ENCODE measurements at places on chromosomes 1 and 21.
A peak's percentile ranks its signal among the peaks of the same experiment; 100 is the strongest.

DNA sequence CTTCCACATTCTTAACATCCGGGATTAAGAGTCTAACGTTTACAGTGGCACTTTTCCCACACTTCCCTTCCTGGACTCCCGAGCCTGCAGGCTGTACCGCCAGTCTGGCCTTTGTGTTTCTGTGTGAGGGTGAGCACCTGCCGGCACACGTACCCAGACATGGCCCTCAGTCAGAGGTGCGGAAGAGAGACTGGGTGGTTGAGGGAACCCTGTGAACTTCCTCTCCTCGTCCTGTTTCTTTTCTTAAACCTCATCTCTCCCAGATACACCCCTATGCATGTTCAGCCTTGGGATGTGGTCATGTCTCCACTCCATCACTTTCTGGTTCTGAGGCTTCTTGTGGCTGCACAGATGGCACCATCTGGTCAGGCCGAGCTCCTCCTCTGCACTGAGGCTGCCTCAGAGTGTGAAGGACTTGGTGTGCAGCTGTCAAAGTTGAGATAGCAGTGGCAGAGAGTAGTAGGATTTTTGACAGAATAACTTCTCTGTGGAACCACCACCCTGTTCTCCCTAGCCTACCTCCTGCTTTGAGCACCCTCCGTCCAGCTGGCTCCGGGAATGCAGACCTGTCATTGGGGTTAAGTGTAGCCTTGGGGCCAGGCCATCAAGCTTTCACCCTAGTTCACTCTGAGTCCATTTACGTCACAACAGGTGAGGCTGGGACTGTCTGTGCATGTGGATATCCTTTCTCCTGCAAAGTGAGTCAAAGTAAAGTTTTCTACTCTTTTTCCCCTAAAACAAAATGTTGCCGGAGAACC lies 31.4 kb downstream of the VASH2 start:
- DNase-seq = no peak

GRCh38 chr1:229012823-229013222 lies 258.1 kb upstream of the RAB4A start:
- no peak for DNase-seq

GRCh38 chr1:203407296-203407695 lies 56.4 kb upstream of the FMOD start:
- DNase-seq = no peak

DNA sequence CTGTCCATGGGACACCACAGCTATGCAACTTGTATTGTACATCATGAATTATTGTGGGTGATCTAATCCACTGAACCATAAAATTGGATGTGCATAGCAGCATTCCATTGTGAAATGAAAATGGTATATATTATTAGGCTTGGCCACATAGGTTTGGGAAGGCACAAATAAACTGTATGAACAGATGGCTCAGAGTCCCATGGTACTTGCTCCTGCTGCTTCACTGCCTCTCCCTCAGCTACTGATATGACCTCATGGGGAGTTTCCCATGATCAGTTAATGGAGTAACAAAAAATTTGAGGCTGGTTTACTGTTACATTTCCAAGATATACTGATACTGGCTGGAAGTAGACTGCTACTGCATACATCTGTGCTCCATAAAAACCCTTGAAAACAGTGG lies 152.7 kb upstream of the NEGR1 start:
- no peak for DNase-seq

- DNase-seq = no peak
Measured at GRCh38 chr1:33378976-33379375, 51.9 kb downstream of the PHC2 start.

DNA sequence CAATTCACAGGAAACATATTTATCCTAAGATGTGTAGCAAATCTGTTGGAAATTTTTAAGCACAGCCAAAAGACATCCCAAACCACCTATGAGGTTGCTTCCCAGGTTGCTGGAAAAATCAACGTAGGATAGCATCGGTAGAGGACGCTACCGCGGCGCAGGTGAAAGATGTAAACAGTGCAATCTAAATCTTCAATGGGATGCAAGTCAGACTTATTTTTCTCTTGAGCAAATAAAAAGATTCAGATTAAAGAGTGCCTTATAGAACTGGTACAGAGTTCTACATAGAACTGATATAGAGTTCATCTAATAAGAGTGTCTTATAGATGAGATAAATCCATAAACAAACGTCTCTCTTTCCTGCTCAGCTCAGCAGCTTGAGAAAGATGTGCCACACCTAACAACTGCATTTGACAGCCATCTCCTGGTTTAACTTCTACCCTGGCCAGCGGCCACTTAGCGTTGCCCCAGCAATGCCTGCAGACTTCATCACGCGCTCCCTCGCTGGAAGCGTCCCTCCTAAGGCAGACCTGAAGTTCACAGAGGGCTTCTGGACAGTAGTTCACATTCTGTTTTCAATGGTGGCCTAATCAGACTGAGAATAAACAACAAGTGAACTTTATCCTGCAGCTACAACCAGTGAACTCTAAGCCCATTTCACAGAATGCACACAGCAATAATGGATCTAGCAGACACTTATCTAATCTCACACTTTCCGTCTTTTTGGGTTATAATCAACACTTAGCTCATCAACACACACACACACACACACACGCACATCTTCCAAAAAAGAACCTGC lies 164.5 kb downstream of the TOMM20 start:
- DNase-seq = no peak

DNA sequence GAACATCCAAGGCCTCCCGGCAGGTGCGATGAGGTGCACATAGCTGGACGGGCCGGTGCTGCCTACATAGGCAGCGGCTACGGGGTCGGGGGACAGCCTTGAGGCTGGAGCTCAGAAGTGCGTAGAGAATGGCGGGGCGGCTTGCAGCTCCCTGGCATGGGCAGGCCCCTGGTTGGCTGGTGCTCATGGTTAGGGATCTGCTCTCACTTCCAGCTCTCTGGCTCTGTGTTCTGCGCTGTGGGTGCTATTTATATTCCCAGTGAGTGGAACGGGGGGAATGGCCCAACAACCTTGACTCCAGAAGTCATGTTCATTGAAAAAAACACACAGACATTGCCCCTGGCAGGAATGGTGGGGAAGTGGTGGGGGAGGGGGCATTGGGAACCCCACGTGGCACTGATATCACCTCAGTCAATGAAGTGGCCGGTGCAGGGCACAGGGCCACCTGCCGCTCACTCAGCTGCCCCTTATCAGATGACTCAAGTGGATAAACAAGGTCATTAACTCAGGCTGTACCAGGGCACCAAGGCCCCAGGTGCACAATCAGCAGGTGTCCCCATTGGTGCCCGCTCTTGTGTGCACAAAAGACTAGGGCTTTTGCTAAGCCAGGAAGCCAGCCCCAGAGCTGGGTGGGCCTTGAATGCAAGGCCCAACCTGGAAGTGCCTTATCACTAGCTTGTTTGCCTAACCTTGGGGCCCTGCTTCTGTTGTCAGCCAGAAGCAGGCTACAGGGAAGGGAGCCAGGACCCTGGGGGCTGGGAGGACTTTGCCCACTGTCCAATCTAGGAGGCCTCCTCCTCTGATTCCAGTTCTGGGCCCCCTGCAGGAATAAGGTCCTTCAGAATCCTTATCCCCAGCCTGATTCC lies at the start of gene NR0B2:
NR0B2 (minus strand) TSS at position 222 of the 866 bp plus-strand sequence; CDS start at position 187, 35 bp downstream.
- DNase-seq = no peak

DNA sequence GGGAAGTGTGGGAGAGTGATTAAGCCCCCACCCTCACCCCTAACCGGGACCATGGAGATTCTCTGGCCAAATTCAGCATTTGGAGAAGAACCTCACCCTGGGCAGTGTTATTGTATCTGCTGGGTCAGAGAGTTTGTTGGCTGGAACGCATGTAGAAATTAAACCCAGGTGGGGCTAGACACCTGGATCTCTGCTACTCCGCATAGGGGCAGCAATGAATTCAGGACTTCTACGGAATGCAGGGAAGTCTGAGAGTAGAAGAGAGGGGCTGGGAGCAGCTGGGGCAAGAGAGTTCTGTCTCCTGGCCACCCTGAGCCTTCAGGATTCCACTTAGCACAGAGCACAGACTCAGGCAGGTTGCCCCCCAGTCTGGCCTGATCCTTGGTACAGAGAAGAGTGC lies 3.6 kb upstream of the CRABP2 start:
- no peak for DNase-seq

GRCh38 chr21:17612565-17613241 lies at the start of gene BTG3:
BTG3 (minus strand) TSS chr21:17612901; CDS start chr21:17609144, 3,757 bp downstream.
- DNase-seq = peak; percentile 72

DNA sequence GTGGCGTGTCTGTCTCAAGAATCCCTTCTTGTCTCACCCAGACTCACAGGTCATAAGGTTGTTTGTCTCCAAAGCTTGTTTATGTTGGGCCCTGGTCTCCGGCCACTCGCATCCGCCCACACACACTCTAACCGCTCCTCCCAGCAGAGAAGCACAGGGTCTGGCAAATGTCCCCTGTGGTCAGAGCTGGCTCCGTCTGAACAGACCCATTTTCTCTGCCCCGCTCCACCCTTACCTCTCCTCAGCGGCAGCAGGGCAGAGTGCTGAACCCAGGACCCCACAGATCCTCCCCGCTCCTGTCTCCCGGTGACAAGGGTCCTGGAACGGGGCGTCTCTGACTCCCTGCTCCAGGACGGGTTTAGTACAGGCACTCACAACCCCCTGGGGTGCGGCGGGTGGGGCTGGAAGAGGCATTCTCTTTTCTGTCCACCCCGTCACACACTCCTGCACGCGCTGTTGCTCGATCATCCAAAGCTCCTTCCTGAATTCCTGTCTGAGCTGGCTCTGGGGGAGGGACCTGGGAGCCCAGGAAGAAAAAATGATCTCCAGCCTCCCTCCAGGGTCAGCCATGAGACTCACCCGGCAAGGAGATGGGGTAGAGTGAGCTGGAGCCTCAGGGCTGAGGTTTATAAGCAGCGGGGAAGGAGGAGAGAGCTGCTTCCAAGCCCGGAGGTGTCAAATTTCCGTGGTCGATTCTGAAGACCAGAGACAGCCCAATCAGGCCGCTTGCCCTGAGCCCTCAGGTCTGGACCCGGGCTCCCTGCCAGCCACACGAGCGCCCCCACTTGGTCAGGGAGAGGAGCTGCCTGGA lies at the start of gene S100A13:
S100A13 (minus strand) TSS at position 602 of the 811 bp plus-strand sequence. CDS start 1,033 bp downstream, outside the sequence.
- DNase-seq = no peak

GRCh38 chr1:200738949-200739651 lies 407 bp downstream of the CAMSAP2 start:
- peak; percentile 43 for DNase-seq

DNA sequence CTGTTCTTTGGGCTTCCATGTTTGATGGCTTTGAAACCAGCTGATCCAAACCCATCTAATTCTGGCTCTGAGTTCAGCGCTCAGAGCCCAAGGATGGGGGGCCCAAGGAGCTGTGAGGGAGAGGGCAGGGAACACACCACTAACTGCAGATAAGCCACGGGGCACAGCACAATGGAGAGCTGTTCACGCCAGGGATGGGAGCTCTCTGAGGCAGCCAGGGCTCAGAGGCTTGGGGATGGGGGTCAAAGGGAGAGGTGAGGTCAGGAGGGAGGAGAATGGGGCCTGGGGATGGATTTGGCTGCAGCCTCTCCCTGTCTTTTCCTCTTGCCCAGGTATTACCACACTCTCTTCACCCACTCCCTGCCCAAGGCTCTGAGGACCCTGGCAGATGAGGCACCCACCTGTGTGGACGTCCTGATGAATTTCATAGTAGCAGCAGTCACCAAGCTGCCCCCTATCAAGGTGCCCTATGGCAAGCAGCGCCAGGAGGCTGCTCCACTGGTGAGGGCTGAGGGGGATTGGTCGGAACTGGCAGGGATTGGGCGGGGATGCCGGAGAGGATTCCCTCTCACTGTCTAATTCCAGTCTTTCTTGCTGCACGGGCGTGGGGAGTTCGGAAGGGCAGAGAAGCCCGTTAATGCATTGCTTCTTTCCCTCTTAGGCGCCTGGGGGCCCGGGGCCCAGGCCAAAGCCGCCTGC lies 11.3 kb downstream of the SLC30A2 start:
- no peak for DNase-seq

GRCh38 chr1:92940541-92940940 lies 20.7 kb downstream of the DIPK1A start:
- DNase-seq = no peak

- no peak for DNase-seq
Measured at GRCh38 chr1:156320560-156320959, 17.5 kb downstream of the CCT3 start.

DNA sequence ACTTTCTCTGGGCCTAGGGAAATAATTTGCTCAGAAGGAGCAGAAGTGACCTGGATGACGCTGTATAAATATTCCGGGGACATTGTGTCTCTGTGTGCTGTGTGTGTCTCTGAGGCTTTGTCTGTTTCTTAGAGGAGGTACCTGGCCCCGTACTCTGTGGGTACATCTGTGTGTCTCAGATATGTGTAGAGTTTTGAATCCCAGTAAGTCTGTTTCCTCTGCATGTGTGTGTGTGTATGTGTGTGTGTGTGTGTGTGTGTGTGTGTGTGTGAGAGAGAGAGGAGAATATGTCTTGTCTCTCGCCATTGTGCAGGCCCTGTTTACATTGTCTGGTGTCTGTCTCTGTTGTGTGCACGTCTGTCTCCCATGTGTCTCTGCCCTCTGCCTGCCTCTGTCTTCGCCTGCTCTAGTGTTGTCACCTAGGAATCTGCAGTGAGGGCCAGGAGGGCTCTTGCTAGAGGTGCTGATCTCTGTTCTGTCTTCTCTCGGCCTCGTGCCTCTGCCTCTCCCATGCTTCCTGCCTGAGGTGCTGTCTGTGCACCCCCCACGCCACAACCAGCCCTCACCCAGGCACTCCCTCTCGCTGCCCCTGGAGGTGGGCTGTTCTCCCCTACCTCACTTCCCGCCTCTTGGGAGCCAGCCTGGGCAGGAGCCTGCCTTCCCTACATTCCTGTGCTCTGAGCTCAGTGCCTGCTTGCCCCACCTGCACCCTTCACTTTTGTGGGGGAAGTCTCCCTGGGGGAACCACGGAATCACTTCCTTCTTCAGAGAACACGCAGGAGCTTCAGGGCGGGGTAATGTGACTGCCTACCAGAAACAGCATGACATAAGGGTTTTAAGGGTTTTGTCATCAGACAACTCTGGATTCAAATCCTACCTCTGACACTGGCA lies 5.9 kb downstream of the MAP7D1 start:
- DNase-seq = peak; percentile 37

DNA sequence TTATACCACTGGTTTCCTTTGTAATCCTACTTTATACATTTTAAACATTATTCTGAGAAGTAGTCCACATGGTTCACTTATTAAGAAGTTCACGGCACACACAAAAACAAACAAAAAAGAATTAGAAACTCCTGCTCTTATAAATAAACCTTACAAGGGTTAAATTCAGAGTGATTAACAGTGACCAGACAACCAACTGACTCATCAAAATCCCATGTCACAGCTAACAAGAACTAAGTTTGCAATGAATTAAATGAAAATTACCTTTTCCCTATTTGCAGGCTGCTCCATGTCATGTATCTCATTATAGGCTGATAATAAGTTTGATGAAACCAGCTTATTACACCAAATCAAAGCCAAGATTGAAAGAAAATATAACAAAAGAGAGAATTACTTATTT lies 77.5 kb downstream of the PUM1 start:
- DNase-seq = no peak

DNA sequence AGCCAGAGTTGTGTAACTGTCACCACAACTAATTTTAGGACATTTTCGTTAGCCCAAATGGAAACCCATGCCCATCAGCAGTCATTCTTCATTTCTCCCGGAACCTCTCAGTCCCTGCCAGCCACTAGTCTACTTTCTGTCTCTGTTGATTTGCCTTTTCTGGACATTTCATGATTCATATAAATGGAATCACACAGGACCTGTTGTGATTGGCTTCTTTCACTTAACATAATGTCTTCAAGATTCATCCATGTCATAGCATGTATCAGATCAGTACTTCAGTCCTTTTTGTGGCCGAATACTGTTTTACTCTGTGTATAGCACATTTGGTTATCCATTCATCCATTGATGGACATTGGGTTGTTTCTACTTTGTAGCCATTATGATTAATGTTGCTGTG lies 7.1 kb downstream of the SLC66A1 start:
- DNase-seq = no peak

- no peak for DNase-seq
Measured at GRCh38 chr1:94721240-94721639, 98.9 kb upstream of the SLC44A3 start.

GRCh38 chr1:10836726-10837125 lies 40.3 kb upstream of the CASZ1 start:
- DNase-seq = no peak
